Hindlimb muscle (tissue), 1 donor: ENCODE measurements at places on chromosomes 12 and 14. TPM values are rescaled to one million over a fixed set of nuclear protein-coding genes. Genes with fewer than 3 reads are reported as not detected.

Gene TUBA1C
- polyA plus RNA-seq, result 53.7 TPM

Gene PIWIL1
- 0.09 TPM for polyA plus RNA-seq

Gene HOXC12
- polyA plus RNA-seq, result 0.48 TPM

Gene TAS2R30
- polyA plus RNA-seq, result 0.14 TPM

Gene C12orf42
- 2.4 TPM for polyA plus RNA-seq

Gene SLC7A7
- polyA plus RNA-seq, result 32.7 TPM

Gene TOMM20L
- 1.8 TPM for polyA plus RNA-seq

- no peak for DNase-seq
Measured at GRCh38 chr12:132194556-132194955, 50.3 kb downstream of the NOC4L start.

GRCh38 chr12:77402716-77403115, 337.3 kb upstream of the E2F7 start:
- DNase-seq, result no peak

- DNase-seq, result no peak
Measured at GRCh38 chr14:61588419-61588901, 106.9 kb upstream of the HIF1A start.

- DNase-seq, result no peak
Measured at GRCh38 chr12:103583008-103583407, 4.1 kb upstream of the STAB2 start.

- no peak for DNase-seq
Measured at GRCh38 chr14:33909380-33910084, 41.3 kb downstream of the EGLN3 start.

DNA sequence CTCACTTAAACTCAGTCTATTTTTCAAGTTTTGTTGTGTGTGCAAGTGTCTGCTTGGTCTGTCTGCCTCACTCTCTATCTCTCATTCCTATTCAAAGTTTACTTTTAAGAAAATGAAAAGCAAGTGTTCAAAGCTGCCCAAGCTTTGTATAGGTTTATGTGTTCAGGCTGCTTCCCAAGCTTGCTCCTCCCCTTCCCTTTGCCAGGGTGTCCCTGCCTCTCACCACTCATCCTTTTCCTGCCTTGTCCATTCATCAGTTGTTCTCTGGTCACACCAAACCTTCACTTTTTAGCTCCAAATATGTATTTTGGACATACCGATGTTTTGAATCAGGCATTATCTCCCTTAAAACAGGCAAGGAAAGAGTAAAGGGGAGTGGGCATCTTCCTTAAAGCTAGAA, 41.3 kb downstream of the STK38L start:
- no peak for DNase-seq

GRCh38 chr14:42145766-42146165, 539.1 kb downstream of the LRFN5 start:
- no peak for DNase-seq

- no peak for DNase-seq
Measured at GRCh38 chr12:98845957-98846356, 200.9 kb downstream of the APAF1 start.

DNA sequence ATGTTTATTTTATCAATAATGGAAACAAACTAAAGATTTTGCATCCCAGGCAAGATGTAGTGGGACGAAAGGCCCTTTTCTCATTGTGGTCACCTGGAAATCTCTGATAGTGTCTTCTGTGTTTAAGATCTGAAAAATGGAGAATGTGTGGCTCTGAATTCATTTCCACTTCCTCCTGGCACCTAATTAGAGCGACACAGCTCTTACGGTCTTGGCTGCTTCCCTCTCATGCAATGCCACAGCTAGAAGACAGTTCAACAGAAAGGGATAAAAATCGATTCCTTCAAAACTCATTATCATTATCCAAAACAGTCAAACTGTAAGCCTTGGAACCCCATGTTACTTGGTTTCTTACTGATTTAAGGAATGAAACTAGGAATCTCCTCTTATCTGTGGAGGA, 9.3 kb downstream of the ST8SIA1 start:
- no peak for DNase-seq

GRCh38 chr12:68175557-68176061, 16.1 kb upstream of the IFNG start:
- DNase-seq, result no peak

- DNase-seq, result no peak
Measured at GRCh38 chr12:121475279-121475678, 75.4 kb downstream of the RNF34 start.

GRCh38 chr14:36767603-36768281, 106.1 kb downstream of the PAX9 start:
- DNase-seq, result no peak

DNA sequence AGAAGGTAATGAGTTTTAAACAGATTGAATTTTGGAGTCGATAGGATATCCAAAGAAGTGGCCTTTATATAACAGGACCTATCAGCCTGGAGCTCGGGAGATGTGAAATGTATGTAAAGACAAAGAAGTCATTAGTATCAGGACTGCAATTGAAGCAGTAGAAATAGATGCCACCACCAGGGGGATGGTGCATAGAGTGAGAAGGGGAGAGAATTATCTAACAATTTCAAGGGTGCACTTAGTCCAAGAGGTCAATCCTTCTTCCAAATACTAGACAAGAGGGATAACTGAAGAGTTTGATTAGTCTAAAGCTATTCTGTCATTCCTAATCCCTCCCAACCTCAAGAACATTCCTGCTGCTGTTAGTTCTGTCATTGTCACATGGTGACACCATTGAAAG, 127.8 kb downstream of the CFAP54 start:
- DNase-seq, result no peak

DNA sequence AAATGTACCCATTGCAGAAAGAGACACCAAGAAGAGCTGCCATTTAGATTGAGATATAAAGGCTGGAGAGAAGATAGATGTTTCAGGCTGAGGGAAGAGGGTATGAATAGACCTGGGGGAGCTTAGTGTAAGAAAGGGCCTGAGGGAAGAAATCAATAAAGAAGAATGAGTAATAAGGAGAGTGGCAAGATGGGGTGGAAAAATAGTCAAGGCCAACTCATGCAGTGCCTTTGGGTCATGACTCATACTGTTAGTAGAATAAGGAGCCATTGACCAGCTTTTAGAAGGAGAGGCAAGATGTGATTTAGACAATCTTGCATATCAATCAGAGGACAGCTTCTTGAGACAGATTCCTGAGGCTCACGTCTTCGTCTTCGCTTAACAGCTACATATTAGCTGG, 287.5 kb downstream of the DUSP6 start:
- DNase-seq, result no peak

GRCh38 chr12:13471471-13471870, 274.9 kb downstream of the EMP1 start:
- no peak for DNase-seq

DNA sequence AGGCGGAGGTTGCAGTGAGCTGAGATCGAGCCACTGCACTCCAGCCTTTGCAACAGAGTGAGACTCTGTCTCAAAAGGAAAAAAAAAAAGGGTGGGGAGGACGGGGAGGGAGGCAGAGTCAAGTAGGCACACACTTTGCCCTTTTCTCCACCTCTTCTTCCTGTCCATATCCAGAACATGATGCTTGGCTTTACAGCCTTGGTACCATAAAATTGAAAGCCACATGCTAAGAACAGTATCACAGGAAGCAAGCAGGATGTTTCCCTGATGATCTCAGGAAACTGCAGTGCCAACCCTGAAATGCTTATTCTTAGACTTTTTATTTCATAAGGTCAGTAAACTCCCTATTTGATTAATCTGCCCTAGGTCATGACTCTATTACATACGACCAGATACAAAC, 32.5 kb upstream of the YAF2 start:
- no peak for DNase-seq
